ENCODE measurements at places on chromosomes 7 and 10.

DNA sequence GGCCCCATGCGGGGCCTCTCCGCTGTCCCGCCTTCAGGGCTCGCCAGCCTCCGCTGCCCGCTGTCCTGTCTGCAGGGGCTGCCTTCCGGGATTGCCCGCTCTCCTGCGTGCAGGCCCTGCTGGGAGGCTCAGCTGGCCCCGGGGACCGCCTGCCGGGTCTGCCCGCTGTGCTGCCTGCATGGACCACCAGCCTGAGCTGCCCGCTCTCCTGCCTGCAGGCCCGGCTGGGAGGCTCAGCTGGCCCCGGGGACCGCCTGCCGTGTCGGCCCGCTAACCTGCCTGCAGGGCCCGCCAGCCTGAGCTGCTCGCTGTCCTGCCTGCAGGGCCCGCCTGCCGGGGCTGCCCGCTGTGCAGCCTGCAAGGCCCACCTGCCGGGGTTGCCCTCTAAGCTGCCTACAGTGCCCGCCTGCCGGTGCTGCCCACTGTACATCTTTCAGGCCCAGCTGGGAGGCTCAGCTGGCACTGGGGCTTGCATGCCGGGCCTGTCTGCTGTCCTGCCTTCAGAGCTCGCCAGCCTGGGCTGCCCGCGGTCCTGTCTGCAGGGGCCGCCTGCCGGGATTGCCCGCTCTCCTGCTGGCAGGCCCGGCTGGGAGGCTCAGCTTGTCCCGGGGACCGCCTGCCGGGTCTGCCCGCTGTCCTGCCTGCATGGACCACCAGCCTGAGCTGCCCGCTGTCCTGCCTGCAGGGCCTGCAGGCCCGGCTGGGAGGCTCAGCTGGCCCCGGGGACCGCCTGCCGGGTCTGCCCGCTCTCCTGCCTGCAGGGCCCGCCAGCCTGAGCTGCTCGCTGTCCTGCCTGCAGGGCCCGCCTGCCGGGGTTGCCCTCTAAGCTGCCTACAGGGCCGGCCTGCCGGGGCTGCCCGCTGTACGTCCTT, 165.1 kb downstream of the GLRX3 start:
- peak; percentile 60 for DNase-seq

GRCh38 chr7:124908259-124908658, 21.4 kb downstream of the POT1 start:
- no peak for DNase-seq

DNA sequence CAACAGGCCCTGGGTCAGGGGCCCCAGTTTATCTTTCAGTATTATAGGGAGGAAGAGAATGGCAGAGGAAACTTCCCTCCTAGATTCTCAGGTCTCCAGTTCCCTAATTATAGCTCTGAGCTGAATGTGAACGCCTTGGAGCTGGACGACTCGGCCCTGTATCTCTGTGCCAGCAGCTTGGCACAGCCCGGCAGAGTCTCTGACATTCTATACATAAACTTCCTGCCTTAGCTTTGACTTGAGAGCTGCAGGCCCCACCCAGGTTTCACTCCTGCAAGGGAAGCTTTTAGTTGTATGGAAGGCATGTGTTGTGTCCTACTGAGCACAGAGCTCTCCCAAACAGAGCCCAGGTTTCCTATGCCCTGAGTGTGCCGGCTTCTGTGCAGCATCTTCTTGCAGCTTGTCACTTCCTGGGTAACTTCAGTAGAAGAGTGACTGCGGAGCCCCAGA, 205.6 kb upstream of the PRSS58 start:
- DNase-seq, result no peak

DNA sequence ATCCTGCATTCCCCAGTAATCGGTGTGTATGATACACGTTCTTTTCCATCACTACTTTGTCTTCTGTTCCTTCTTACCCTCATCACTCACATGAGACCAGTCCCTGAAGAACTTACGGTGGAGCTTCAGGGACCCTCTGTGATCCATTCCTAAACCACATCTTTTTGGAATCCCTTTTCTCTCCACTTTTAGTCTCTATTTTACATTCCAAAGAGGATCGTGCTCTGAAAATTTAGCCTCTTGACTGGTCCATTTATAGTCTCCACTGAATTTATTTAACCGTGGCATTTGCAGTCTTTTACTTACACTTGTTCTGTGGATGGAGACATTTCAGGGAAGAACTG, 109.1 kb downstream of the NT5C2 start:
- DNase-seq, result no peak

- no peak for DNase-seq
These were observed 14.1 kb downstream of the CXCL12 start for GRCh38 chr10:44370731-44371248.

DNA sequence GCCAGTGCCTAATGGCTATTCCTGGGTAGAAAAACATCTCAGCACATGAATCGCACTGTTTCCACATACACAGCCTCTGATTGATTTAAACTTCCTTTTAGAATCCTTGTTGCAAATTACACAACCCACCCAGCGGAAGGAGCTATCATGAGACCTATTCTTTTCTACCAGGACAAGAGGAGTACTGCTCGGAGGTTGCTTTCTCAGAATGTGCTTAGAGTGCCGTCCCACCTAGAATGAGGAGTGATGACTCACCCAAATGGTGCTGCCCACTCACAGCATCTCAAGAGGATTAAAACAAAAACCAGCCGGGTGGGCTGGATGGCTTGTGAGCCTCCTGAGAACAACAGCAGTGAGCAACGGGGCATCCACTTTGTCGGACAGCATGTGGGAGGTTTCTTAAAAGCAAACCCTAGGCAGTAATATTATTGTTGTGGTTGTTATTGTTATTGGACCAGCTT, 128.9 kb downstream of the DGKI start:
- DNase-seq, result no peak

GRCh38 chr10:132687181-132687892, 98.6 kb downstream of the NKX6-2 start:
- DNase-seq, result no peak

DNA sequence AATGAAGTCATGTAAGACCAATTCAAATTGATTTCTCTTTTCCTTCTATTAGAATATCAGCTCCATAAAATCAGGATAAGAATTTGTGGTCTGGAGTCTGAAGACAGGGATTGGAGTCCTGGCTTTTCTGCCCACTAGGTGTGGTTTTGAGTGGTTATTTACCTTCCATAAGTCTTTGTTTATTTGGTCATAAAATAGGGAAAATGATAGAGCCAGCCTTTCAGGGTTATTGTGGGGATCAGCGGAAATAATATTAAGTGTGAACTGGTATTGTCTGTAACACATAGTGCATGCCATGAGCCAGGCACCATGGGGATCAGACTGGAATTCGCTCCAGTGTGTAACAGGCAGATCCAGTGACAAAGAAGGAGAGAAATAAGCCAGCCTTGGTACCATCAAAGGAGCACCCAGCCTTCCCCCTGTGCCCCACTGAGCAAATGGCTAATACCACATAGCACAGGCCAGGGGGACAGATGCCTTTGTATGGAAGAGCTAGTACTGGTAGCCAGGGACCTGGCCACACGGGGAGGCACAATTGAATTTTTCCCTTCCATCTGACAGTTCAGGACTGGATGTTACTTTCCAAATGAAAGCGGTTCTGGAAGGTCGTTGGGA, 509.7 kb upstream of the PODXL start:
- no peak for DNase-seq

DNA sequence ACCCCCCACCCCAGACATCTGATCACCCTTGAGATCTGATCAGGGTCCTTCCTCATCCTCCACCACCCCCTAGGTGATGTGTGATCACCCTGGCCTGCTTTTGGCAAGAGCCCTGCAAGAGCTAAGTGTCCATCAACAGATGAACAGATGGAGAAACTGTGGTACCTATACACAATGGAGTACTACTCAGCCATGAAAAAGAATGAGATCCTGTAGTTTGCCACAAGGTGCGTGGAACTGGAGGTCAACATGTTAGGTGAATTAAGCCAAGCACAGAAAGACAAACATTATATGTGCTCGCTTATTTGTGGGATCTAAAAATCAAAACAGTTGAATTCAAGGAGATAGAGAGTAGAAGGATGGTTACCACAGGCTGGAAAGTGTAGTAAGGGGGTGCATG, 209.1 kb downstream of the USP6NL start:
- DNase-seq, result no peak

- no peak for DNase-seq
These were observed 75.8 kb downstream of the NOC3L start for GRCh38 chr10:94286901-94287300.

GRCh38 chr10:86596266-86596665, 58.1 kb upstream of the OPN4 start:
- no peak for DNase-seq

- DNase-seq, result no peak
These were observed 383.1 kb upstream of the VSTM2A start for GRCh38 chr7:54159088-54159487.

DNA sequence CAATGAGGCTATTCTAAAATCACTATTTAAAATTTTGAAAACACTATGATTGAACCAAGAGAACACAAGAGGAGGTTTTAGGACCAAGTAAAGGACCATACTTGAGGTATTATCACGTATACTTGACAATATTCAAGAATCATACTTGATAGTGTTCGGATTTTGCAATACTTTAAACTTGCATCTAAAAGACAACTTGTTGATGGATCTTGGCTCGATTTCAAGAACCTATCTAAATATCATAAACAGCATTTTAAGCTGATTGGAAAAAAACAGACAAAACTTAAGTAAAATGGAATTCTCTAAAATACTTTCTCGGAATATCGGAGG, 1.3 kb downstream of the NAMPT start:
- DNase-seq, result no peak

GRCh38 chr7:134414109-134414508, 44.8 kb downstream of the AKR1B1 start:
- DNase-seq, result no peak

DNA sequence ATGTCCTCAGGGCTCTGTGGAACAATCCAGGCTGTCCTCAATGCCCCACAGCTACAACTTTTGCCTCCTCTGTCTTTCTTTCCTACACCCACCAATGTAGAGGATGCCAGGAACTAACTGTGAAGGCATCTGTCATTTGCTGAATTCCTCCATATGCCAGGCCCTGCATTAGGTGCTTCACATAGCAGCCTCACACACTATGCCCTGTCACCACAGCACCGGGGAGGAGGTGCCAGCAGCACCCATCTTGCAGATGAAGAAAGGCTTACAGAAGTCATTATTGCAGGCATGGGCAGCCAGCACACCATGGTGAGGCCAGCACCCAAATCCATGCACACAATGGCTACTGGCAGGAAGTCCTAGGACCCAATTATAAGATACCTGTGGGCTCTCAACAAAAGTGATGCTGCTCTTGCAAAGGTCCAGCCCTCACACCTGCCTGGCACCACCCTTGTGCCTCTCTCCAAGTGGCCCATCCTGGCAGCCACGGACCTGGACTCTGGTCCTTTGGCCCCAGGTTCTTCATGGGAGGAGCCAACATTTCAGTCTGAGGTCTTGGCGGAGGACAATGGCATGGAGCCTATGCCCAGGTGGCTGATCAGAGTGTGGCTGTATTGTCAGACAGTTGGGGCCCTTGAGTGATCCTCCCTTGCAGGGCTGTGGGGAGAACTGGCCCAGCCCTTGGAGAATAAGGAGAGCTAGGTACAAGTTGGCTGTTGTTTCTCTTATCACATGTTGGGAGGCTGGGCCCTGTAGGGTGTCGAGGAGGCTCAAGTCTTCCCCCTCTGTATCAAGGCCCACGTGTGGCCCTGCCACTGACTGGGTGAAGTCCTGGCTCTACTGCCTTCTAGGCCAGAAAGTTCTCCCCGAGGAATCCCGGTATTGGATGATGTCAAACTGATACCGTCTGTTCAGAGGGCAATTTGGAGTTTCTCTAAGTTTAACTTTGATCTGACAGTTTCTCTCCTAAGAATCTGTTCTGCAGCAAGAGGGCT, 14.4 kb upstream of the MYL7 start:
- no peak for DNase-seq

GRCh38 chr7:125391921-125392320, 462.3 kb upstream of the POT1 start:
- no peak for DNase-seq

DNA sequence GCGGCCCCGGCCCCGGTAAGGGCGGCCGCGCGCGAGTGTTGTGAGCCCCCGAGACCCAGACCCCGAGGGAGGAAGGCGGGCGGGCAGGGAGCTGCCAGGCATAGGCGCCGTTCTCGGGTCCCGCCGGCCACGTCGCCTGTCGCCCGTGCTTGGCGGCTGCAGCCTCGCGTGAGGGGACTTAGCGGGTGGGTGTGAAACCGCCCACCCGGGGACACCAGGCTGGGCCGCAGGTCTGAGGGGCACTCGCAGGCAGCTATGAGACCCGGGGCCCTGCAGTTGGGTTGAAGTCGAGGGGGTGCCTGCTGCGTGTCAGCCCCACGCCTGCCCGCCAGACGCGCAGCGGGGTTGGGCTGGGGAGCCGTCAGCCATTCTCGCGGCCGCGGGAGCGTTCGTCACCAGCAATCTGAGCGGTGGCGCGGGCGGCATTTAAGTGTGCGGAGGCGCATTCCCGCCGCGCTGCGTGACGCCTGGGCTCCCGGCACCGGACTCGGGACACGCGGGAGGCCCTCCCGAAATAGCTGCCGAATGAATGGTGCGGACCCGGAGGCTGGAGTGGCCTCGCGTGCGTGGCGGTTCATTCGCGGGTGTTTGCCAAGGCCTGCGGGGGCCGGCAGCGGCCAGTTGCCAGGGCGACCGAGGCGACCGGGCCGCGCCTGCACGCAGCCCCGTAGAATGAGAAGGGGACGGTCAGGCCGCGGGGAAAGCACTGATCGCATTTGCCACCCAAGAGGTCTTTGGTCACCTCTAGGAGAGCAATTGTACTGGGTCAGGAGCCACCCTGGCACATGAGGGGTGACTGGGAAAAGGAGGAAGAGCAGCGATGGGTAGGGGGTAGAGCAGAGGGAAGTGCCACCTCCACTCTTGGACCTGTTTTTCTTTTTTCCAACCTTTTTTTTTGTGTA, 750 bp downstream of the ZNF398 start:
- DNase-seq, result peak; percentile 68

GRCh38 chr7:86012971-86013370, 630.7 kb upstream of the GRM3 start:
- DNase-seq, result no peak

GRCh38 chr10:45160271-45160670, 155.1 kb downstream of the OR13A1 start:
- DNase-seq, result no peak

DNA sequence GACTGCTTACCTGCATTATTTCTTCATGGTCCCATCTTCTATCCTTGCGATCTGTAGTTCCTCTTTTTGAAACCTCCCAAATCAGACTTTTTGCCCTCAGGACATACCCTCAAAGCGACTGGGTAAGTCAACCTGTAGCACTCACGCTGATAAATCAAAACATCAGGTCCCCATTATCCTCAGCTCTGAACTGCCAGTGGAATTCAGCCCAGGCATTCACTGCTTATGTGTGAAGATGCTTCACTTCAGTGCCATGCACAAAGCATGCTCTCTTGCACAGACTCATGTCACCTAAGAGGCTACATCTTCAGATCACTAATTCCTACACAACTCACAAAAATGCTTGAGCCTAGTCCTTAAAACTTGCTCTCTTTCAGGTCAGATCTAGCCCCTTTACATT, 283.6 kb upstream of the KLF6 start:
- no peak for DNase-seq

GRCh38 chr7:134120405-134120804, 6.7 kb upstream of the LRGUK start:
- no peak for DNase-seq

DNA sequence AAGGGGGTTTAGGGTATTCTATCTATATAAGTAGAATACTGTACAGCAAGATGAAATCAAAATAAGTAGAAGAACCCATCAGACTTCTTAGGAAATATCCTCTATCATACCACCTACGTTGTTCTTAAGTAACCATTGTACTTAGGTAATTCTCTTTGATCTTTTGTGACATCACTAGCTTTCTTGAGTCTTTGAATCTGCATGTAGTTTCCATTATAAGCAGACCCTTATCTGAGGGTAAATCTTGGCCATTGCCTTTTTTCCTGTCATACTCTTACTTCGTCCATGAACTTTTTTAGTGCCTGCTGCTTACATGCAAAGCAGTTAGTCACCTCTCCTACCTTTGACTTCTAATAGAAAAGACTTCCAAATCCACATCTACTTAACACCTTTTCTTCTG, 49.0 kb downstream of the WAC start:
- DNase-seq, result no peak
